ENCODE measurements at places on chromosomes 6 and 20.

DNA sequence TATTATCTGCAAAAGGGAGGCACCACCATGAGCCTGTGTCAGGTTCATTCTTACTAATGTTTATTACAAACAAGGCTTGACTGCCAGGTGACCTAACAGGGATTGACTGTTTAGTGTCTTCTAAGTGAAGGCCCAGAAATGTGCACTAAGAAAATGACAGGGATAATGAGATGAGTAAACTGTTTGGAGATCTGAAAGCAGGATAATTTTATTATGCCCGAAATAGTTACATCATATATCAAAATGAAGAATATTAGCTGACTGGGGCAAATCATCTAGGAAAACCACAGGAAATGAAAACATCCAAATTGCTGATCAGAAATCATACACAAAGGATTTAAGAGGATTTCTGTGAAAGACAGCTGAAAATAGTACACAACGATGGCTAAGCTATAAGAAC is 516.7 kb downstream of the HDGFL1 start:
- DNase-seq = no peak

DNA sequence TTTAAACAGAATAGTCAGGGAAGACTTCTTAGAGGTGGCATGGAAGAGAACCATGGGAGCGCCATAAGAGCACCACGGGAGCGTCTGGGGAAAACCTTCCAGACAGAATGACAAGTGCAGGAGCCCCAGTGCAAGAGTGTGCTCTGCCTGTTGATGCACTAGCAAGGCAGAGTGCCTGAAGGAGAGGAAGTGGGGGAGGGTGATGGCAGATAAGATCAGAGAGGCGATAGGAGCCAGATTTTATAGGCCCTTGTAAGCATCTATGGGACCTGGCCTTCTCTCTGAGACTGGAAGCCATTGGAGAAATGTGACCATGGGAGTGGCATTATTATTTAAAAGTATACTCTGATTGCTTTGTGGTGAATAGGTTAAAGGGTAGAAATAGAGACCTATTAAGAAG is 13.1 kb downstream of the FUCA2 start:
- DNase-seq = no peak

DNA sequence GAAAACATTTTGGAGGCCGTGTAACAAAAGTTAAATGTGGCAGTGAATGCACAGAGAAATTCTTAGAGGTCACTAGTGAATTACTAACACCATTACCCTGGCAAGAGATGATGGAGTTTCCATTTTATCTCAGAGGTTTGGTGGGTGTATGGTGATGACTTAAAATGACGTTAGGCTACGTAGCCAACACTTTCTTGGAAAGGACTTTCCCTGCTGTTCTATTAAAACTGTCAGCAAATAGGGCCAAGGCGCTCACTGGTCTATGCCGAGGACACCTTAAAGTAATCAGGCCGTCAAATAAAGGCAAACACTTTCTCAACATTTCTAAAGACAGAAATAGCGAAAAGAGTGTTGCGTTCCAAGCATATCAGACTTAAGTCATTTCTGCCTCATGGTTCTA is 160.8 kb downstream of the GMPR start:
- DNase-seq = no peak

DNA sequence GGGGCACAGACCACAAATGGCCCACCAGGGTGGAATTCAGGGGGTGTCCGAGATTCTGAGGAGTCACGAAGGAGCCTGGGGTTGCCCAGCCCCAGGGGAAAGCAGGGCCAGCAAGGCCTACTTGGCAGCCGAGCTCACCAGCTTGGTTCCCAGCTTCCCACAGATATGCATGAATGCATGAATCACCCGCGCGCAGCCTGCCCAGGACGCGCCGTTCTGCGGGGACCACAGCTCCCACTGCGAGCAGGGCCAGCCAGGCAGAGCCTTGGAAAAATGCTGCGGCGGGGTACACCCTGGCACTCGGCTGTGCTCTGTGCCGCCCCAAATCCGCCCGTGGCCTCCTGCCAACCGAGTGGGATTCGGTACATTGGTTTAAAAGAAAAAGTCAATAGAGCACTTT is 211.0 kb downstream of the NFATC2 start:
- DNase-seq = peak; percentile 51

GRCh38 chr20:11045412-11046175 is 371.8 kb upstream of the JAG1 start:
- no peak for DNase-seq

GRCh38 chr20:37160683-37161082 is 18.4 kb upstream of the RPN2 start:
- no peak for DNase-seq

- no peak for DNase-seq
These were observed 64.2 kb upstream of the CCN6 start for GRCh38 chr6:111989743-111990142.

DNA sequence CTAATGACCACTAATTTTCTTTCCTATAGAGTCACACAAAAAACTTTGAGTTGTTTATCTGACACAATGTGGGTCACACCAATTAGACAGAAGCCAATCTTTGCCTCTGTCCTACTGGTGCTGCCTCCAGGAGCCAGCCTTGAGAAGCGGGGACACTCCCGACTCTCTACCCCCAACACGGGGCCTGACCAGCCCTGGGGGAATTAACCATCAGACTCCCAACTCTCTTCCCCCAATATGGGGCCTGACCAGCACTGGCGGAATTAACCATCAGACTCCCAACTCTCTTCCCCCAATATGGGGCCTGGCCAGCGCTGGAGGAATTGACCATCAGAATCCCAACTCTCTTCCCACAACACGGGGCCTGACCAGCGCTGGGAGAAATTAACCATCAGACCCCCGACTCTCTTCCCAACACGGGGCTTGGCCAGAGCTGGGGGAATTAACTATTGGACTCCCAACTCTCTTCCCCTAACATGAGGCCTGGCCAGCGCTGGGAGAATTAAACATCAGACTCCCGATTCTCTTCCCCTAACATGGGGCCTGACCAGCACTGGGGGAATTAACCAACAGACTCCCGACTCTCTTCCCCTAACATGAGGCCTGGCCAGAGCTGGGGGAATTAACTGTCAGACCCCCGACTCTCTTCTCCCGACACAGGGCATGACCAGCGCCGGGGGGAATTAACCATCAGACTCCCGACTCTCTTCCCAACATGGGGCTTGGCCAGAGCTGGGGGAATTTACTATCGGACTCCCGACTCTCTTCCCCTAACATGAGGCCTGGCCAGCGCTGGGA is 12.5 kb downstream of the CST7 start:
- DNase-seq = no peak

- no peak for DNase-seq
These were observed 92.5 kb downstream of the LRRC1 start for GRCh38 chr6:53887316-53887715.

GRCh38 chr6:70310063-70310694 is 7.3 kb upstream of the COL9A1 start:
- no peak for DNase-seq

DNA sequence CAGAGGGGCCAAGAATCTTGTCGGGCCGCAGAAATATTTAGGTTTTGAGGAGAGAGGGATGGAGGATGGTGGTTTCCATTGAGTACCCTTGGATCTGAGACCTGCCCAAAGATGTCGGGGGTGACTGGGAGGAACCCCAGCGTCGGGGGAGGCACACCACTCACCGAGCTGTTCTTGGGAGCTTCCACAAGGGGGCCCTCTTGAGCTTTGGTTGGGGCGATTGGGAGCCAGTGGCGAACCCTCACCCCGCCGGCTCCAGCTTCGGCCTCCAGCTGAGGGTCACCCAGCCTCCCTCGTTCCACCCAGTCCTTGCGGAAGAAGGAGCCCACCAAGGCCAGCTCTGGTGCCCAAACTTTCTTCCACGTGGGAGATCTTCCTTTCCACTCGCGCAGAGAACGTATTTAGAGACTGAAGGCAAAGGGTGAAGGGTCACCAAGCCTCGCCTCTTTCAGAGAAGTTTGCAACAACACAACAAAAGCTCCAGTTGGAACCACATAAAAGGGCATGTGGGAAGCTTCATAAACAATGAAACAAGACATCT is 33.6 kb downstream of the APCDD1L start:
- peak; percentile 51 for DNase-seq

DNA sequence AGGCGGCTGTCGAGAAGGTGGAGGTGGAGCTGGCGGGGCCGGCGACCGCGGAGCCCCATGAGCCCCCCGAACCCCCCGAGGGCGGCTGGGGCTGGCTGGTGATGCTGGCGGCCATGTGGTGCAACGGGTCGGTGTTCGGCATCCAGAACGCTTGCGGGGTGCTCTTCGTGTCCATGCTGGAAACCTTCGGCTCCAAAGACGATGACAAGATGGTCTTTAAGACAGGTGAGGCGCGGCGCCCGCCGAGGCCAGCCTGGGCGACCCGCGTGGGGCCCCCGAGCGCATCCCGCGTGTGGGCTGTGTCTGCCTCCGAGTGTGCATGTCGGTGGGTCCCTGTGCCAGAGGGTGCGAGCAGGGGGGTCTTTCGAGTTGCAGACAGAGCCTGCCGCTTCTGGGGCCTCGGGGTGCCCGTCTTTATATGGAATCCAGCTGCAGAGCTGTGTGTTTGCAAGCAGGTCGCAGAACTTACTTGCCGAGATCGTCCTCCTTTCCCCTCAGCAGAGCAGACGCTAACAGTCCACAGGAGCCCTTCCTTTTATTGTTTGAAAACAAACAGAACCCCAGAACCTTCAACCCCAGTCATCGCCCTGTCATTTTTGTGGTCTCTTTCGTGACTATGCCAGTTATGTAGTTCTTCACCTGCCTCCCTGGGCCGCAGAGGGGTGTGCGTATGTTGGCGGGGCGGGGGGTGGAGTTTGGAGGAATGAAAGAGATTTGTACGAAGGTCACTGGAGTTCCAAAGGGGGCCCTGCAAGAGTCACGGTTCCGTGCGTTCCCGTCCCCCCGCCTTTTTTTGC is 766 bp downstream of the SLC16A10 start:
- DNase-seq = peak; percentile 46

- DNase-seq = no peak
These were observed 14.8 kb downstream of the PMEPA1 start for GRCh38 chr20:57695012-57695411.

Data from left hindlimb (tissue), 1 donor.